ENCODE measurements at places on chromosomes 16 and 17.

DNA sequence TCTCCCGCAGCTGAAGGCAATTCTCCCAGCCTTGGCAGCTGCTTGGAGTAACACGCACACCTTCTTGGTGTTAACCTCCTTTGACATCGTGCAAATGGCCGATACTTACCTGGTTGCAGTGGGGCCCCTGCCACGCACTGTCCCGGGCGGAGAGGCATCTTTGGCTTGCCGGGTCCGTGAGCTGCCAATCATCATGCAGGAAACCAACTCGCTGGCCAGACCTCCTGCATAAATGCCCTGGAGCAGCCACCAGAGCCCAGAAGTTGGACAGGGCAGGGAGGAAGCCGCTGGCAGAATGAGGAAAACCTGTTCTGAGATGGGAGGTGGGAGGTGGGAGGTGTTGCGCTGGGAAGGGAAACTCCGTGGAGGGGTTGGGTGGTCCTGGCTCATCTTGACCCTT is 41.7 kb upstream of the CREBBP start:
- no peak for DNase-seq

DNA sequence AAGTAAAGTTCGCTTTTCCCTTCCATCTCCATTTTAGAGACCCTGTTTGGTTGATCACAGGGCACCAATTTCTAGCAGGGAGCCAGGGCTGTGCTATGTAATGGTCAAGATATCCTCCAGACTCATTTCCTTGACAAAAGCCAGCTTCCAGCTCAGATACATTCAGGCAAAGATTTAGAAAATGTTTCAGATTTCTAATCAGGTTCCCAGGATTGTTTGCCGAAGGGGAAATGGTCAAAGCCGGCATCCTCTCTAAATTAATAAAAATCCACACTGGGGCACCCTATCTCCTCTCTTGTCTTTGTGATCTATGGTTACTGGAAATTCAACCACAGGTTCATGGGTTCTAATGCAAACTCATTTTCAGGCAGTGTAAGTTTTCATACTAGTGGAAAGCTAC is 686.8 kb upstream of the KIF2B start:
- DNase-seq, result no peak

DNA sequence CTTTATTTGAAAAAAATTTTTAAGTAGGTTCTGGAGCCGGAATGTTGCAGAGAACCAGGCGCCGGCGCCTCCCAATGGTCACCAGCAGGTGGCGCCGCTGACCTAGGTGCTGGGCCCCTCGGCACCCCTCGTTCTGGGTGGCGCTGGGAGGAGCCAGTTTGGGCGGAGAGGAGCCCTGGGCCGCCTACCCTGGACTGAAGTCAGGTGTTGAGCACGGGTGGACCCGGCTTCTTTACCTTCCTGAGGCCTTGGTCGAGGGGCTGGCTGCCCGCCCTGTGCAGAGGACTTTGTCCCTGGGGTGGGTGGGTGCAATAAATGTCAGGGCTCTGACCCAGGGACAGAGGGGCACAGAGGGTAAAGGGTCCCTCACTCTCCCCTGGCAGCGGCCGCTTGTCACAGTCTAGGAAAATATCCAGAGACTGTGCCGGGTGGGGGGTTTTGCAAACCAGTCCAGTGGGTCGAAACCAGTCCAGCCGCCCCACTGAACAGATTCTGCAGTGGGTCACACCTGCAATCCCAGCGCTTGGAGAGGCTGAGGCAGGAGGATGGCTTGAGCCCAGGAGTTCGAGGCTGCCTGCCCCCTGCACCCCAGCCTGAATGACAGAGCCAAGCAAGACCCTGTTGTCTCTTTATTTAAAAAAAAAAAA is 30.1 kb upstream of the TNFRSF13B start:
- DNase-seq, result peak; percentile 79

DNA sequence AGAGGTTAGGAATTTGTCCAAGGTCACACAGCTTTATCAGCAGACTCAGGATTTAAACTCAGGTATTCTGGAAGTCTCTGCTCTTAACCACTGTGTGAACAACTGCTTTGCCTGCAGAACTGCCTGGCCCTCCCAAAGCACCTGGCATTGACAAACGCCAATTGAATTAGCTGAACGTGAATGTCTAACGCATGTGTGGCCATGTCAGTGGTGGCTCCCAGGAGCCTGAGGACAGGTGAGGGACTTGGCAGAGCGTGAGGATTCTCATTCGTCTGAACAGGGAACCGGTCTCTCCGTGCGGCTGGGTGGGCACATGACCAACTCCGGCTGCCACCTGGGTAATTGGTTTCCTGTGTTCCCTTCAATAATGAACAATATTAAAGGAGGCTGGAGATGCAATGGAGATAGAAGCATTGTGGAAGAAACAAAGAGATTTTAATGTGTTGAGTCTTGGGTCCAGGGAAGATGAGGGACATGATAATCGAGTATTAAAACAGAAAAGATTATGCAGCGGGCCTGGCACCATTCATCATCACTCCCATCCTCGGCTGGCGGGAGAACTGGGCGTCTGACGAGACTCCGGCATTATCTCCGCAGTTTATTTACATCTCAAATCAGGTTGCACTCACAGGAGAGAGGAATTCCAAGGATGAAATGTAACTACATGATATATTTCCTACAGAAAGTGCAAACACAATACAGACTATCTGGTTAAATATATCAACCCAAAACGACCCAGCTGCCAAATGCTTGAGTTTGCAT is 113.5 kb downstream of the NPIPB5 start:
- no peak for DNase-seq

DNA sequence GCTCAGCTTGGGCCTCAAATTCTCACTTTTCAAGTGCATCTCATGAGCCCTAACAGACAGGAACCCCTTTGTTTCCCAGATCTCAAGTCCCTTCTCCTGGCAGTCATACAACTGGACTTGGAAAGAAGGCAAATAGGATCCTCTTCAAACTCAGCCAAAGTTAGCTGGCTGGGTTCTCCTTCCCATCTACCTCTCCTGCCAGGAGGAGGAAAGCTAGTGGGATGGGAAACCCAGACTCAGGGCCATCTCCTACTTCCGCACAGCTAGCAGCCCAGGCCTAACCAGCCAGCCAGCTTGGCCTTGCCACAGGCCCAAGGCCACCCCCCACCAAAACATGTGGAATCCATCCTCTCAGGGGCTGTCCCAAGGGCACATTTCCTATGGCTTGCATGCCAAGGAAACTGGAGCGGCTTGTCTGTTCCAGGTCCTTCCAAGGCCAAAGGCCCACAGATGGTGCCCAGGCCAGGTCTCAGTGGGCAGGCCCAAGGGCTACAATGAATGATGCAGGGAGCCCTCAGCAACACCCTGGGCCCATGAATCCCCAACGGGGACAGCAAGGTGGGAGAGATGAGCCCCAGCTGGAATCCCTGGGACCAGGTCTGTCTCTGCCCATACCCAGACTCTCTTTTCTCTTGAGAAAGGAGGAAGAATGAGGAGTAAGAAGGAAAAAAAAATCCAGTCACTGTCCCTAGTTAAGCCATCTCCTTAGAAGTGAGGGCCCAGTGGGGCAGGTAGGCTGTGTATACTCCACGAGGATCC is 1.7 kb downstream of the SMARCD2 start:
- DNase-seq, result no peak

DNA sequence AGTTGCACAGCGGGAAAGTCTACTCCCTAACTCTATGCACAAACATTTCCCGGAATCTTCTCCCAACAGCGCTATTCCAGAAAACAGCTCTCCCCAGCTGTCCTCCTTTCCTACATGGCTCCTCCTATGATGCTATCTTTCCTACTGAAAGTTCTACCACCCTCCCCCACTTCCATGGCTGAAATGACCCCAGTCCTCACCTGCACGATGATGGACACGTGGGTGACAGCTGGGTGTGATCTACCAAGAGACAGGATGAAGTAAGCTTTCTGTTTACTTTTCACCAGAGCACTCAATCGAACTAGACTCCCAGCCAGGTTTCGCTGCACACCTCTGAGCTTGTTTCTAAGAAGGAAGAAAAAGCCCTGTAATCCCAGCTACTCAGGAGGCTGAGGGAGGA is 10.7 kb downstream of the CTC1 start:
- no peak for DNase-seq

GRCh38 chr17:48550502-48551213 is 5.7 kb upstream of the HOXB2 start:
- no peak for DNase-seq

- no peak for DNase-seq
Measured at GRCh38 chr17:43597624-43598356, 51.6 kb upstream of the ETV4 start.

- DNase-seq, result no peak
Measured at GRCh38 chr16:4924593-4925292, 12.2 kb downstream of the PPL start.

GRCh38 chr17:64245218-64246145 is 17.6 kb downstream of the TEX2 start:
- no peak for DNase-seq

DNA sequence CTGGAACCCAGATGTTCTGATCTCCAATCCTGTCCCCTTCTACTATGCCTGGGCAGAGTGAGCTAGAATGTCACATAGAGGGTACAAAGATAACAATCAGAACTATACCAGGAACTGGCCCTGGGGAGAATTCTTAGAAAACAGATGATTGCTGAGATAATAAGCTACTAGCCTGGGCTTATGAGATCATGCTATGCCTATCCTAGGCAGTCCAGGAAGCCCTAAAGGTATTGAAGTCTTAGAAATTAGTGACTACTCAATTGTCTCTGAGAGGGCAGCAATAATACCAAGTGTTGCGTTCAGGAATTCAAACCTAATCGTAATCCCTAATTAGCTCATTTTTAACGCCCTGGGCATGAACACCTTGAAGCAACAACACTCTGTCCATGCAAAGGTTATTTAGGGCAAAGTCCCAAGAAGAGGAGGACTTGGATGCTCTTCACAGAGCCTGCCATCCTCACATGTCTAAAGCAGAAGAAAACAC is 77.1 kb downstream of the MMD start:
- no peak for DNase-seq

DNA sequence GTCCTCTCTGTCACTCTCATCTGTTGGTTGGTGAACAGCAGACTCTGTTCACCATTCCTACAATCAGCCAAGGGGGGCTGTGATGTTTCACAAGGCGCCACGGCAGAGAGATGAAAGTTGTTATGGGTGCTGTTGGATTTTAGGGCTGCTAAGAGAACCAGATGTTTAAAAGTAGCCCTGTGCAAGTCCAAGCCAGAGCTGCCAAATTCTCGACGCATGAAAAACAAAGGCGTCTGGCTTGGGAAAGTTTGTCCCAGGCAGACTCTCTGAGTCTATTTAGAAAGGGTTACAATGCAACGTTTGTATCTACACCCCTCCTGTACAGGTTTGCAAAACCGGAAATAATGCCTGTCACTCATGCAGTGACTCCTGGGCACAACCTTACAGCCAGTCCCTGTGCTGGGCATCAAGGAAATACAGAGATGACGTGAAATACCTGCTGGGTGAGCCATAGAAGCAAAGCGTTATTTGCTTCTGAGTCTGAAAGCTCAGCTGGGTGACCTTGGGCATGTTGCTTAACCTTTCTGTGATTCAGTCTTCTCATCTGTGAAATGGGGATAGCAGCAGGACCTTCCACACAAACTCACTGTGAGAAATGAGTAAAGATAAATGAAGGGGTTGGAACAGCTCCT is 74.8 kb downstream of the XYLT1 start:
- no peak for DNase-seq

GRCh38 chr17:81994593-81995462 is 17.4 kb downstream of the ASPSCR1 start:
- no peak for DNase-seq

GRCh38 chr16:7270823-7271222 is 61.8 kb upstream of the RBFOX1 start:
- no peak for DNase-seq

DNA sequence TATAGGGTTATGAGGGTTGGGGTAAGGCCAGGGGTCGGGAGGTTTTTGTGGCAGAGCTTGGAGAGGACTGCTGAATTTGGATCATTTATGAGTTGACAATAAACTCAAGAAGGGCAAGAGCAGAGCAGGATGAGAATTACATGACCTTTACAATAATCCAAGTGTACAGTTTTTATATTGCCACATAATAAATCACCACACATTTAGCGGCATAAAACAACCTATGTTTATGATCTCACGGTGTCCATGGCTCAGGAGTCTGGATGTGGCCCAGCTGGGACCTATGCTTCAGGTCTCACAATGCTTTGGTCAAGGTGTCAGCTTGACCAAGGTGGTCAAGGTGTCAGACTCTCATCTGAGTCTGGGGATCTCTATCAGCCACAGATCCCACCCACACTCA is 118.3 kb upstream of the WSCD1 start:
- DNase-seq, result no peak

GRCh38 chr16:61547626-61548025 is 488.6 kb downstream of the CDH8 start:
- no peak for DNase-seq

DNA sequence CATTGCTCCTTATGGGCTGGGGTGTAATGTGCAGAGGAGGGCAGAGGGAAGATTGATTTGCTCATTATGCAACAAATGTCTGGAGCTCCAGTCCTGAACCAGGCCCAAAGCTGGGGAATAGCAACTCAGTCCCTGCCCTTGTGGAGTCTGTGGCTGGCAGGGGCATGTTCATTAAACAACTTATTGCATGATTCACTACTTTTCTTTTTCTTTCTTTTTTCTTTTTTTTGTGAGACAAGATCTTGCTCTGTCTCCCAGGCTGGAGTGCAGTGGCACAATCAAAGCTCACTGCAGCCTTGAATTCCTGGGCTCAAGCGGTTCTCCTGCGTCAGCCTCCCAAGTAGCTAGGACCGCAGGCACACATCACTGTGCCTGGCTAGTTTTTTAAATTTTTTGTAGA is 23.1 kb downstream of the MSI2 start:
- no peak for DNase-seq

- no peak for DNase-seq
Measured at GRCh38 chr17:19247473-19247872, 10.3 kb downstream of the EPN2 start.

DNA sequence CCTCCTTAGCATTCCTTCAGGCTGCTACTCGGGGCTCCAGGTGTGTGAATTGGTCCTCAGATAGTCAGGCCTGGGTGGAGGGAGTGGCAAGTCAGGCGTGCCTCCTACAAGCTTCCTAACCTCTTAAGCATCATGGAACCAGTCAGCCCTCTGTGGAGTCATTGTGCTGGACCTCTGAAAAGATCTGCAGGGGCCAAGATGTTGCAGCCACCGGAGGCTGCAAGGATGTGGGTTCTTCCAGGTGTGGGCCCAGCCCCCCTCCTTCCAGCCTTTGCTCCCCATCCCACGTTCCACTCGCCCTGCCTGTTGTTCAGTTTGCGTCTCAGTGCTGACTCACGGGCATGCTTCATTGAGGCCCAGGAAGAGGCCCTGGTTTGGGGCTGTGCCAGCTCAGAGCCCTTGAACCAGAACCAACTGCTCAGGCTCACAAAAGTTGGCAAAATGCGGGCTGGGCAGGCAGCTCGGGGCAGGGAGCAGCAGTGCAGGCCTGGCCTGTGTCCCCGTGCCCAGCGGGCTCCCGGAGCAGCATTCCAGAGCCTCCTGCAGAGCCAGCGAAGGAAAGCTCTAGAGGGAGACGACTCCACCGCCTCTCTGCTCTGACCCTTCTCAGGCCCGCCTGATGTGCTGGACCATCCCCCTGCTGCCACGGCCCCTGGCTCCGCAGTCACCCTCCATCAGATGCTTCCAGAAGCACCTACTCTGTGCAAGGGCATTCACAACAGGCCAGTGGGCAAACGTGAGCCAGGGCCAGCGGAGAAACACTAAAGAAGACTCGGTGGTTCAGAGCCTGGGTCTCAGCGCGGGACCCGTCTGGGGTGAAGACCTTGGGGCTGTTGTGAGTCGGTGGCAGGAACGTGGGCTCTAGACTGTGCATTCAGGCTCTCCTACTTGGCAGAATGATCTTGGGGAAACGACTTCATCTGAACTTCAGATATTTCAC is 7.5 kb downstream of the LDHD start:
- DNase-seq, result no peak
